ENCODE measurements at places on chromosomes 5 and 9.
A peak's percentile ranks its signal among the peaks of the same experiment; 100 is the strongest.

DNA sequence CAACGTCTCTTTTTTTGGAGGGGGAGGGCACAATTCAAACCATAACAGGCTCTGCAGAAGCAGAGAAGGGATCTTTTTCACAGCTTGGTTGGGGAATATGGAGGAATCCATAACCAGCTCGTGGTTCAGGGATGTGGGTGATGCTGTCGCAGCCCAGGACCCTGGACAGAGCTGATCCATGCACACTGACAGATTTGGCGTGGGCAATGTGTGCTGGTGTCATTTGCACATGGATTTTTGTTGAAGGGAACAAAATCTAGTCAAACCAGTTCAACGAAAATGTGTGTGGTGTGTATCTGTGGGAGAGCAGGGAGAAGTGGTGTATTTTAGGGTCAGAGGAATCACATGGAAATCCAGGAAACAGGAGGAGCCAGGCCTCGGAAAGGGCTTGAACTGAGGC is 4.2 kb downstream of the DOCK2 start:
- no peak for DNase-seq

DNA sequence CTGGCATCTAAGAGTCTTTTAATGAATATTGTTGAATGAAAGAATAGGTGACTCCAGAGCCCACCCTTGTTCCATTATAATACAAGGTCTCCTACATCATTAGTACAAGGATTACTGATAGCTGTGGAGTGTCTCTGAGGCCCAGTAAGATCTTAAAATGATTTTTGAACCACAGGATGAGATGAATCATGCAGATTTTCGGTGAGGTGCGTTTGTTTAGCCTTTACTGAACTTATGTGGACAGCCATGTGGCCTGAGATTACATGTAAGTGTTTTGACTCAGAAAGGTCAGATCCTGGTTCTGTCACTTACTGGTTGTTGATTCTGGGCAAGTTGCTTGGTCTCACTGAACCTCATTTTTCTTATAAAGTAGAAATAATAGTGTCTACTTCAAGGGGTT is 21.6 kb downstream of the NFX1 start:
- DNase-seq: no peak

GRCh38 chr5:103821361-103821760 is 258.8 kb upstream of the NUDT12 start:
- DNase-seq: no peak

GRCh38 chr9:108786901-108787689 is 68.7 kb downstream of the ACTL7B start:
- no peak for DNase-seq

- DNase-seq: no peak
Measured at GRCh38 chr9:136567651-136568287, 21.9 kb upstream of the NOTCH1 start.

- DNase-seq: no peak
Measured at GRCh38 chr5:126414874-126415502, 8.2 kb upstream of the GRAMD2B start.

- no peak for DNase-seq
Measured at GRCh38 chr9:93170571-93170970, 13.4 kb upstream of the WNK2 start.

- DNase-seq: no peak
Measured at GRCh38 chr5:59354274-59354673, 539.3 kb downstream of the PDE4D start.

GRCh38 chr9:92324431-92324830 is 719 bp downstream of the NOL8 start:
- no peak for DNase-seq

DNA sequence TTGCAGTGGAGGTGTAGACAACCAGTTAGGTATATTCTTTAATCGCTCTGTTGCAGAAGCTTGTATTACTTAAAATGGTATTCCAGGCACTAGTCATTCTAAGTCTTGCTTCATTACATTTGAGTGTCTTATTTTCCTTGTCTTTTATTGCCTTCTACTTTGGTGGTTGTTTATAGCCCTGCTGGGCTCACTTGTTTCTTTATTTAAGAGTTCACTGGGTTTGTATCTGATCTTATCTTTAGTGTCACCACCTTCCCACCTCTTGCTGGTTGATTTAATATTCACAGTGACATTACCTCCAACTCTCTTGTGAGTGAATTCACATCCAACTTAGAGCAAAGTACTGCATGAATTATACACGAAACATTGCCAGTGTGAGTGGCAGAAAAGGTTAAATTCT is 83.6 kb upstream of the BNC2 start:
- no peak for DNase-seq

DNA sequence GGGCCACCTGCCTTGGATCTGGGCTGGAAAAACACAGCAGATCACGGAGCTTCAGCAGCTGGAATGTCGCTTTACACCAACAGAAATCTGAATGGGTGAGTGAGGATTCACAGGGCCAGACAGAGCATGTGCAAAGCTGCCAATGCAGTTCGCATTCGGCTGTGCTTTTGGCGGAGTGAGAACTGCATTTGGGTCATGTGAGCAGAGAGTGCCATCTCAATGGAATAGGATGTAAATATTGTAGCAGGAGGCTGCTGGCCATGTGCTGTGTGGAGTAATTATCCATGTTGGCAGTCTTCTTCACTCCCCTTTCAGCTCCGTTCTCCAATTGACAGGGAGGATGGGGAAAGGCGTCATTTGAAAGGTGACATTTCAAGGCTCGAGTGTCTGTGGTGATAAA is at the start of gene ANKRD55:
ANKRD55 (minus strand) TSS at position 101 of the 400 bp plus-strand sequence. CDS start 417 bp downstream, outside the sequence.
- DNase-seq: no peak

DNA sequence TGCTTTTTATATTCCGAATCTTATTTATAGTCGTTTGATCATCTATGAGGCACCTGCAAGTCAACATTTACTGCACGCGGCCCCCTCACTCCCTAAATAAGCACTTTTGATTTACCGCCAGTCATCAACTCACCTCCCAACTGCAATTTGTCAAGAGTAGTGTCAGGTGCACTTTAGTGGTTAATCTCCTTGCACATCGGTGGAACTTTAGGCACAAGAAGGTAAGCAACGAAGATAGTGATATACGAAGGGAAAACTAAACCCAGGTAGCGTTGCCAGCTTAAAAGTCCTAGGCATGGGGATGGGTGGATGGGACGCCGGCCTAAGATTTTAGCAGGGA is 513 bp upstream of the RNF180 start:
- no peak for DNase-seq

DNA sequence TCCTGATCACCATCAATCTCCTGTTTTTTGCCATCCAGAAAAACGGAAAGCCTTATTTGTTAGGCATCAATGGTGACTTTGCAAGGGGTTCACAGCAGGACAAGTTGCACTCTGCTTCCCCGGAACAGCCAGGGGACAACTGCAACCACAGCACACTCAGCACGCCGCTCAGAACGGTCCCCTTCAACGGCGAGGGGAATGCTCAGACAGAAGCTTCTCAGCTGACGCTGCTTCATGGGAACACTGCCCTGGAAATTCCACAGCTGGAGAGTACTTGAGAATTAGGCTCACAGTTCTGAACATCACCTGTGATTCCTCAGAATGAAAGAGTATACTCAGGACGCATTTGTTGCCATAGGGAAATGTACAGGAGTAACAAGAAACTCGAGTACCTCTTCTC is 40.1 kb upstream of the PLPP6 start:
- no peak for DNase-seq

GRCh38 chr9:75418518-75418917 is 330.2 kb downstream of the OSTF1 start:
- no peak for DNase-seq

DNA sequence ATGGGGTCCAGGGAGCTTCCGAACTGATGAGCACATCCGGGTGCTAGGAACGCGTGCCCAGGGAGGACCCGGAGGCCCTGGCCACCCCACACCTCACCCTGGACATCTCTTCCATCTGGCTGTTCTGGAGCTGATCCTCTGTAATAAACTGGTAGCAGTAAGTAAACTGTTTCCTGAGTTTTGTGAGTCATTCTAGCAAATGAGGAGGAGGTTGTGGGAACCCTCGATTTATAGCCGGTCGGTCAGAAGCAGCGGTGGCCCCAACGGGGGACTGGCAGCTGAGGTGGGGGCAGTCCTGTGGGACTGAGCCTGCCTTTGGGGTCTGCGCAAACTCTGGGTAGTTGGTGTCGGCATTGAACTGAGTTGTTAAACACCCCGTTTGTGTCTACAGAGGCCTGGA is 15.4 kb upstream of the UBAC1 start:
- no peak for DNase-seq

- peak; percentile 71 for DNase-seq
Measured at GRCh38 chr5:78648359-78649210, at the start of gene LHFPL2. Gene LHFPL2 (minus strand): TSS chr5:78648772. CDS start chr5:78510213, 138,559 bp downstream.

DNA sequence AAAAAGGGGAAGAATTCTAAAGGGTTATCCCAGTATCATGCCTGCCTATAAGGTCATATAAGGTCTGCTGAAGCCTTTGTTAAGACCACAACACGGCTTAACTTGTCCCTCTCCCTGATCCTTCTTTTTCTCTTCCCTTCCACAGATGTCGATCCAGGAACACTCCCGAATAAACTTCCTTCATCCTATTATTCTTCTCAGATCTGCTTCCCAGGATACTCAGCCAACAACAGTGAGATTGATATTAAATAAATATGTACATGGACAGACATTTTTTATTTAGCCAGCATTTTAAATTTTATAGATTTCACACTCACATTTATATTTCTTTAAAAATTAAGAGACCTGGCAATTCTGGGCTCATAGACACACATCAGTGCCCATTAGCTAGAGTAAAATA is 44.1 kb downstream of the DPYSL3 start:
- DNase-seq: no peak

DNA sequence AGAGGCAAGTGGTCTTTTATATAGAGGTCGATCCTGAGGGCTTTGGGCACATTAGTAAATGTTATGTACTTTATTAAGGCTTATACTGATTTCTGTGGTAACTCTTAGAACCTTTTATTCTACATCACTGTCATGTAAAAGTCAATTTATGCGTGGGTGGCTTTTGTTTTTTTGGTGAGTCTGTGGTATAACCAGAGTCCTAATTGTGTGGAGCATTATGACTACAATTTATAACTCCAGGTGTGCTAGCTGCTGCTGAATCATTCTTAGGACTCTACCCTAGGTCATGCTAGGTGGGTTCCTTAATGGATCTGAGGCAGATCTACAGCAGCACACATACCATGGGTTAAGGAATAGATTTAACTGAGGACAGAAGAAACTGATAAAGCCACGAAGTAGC is 33.9 kb upstream of the KCNN2 start:
- no peak for DNase-seq

DNA sequence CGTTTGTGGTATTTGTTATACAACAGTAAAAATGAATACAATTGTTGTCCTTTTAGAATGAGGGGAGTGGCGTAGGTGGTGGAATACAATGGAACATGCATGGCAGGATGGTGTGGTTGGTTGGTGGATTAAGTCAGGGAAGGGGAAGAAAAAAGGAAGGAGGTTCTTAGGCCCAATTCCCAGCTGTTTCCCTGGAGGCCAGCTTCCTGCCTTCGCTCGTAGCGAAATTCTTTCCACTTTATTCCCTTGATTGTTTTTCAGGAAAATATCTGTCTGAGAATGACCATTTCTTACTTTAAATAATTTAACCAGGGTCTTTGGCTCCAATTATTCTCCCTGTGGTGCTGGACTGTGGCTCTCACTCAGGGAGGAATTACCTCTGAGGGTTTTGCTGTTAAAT is 24.1 kb upstream of the DMAC1 start:
- DNase-seq: no peak

- DNase-seq: peak; percentile 71
Measured at GRCh38 chr5:90940227-90940995, 381.8 kb downstream of the ADGRV1 start.

GRCh38 chr9:72119853-72120252 is 29.4 kb upstream of the GDA start:
- DNase-seq: no peak

DNA sequence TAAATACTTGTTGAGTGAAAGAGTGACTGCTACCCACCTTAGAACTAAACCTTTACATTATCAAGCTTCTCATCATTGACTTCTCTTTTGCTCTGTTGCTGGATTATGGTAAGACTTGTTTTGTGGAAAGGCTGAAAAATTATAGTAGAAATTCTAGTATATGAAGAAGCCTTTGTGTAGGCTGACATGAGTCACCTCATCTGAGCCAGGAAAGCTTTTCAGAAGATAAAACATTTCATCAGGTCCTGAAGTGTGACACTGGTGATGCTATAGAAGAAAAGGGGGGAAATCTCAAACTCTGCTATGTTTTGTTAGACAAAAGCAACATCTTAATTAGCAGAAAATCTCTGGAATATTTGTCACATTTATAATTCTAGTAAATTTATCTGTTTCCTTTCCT is 18.4 kb upstream of the SLC44A1 start:
- no peak for DNase-seq

DNA sequence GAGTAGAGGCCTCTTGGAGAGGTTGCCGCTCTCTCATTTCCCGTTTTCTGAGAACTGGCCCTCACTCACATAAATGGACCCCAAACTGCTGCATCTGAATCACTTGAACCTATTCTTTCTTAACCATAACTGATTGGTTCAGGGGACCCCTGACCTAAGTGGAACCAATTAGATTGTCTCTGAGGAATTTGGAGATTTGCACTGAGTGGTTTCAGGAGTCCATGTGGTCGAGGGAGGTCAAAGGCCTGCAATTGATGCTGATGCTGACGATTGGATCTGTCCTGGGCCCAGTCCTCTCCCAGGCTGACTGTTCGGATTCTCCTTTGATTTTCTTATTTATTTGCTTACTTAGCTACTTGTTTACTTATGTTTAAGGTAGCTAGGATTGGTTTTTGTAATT is 88.0 kb downstream of the PTCD2 start:
- no peak for DNase-seq

DNA sequence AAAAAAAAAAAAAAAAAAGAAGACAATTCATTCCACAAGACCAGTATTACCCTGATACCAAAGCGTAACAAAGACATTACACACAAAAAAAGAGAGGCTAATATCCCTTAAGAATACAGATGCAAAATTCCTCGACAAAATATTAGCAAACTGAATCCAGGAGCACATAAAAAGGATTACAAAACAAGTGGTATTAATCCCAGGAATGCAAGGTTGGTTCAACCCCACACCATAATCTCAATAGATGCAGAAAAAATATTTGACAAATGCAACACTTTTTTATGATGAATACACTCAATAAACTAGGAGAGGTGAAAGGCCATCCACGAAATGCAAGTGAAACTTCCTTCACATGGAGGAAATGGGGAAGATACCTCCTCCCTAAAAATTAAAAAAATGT is 80.1 kb upstream of the TLR4 start:
- DNase-seq: no peak

- no peak for DNase-seq
Measured at GRCh38 chr5:138620663-138621224, 45.5 kb upstream of the HSPA9 start.

DNA sequence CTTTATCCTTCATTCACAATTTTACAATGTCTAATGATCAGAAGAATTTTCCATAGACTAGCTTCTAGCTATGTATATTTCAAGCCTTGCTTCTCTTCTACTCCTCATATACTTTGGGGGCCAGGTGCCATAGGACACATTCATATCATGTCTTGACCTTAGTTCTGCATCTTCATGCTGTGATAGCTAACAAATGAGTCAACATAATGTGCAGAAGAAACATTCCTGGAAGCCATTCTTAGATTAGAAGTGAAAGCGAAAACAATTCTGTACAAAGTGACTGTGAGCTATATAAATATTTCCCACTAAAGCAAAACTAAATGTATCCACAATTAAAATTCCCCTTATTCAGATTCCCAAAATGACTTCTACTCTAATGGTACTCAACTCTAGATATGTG is 320.2 kb upstream of the NREP start:
- no peak for DNase-seq
